IPS-NIHi11 (cell line): ENCODE measurements at places on chromosomes 11 and 22.

- DNase-seq: no peak
Measured at GRCh38 chr11:93630037-93630436, 31.4 kb upstream of the CEP295 start.

DNA sequence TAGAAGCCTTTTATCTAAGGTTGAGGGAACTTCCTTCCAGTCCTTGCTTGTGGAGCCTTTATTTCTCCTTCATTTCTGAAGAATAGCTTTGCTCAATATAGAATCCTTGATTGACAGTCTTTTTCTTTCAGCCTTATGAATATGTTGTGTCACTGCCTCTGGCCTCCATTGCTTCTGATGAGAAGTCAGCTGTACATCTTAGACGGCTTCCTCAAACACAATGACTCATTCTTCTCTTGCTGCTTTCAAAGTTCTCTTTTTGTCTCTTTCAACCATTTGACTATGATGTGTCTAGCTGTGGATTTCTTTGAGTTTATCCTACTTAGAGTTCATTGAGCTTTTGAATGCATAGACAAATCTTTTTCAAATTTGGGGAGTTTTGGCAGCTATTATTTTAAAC, 893.2 kb downstream of the BRD1 start:
- no peak for DNase-seq

DNA sequence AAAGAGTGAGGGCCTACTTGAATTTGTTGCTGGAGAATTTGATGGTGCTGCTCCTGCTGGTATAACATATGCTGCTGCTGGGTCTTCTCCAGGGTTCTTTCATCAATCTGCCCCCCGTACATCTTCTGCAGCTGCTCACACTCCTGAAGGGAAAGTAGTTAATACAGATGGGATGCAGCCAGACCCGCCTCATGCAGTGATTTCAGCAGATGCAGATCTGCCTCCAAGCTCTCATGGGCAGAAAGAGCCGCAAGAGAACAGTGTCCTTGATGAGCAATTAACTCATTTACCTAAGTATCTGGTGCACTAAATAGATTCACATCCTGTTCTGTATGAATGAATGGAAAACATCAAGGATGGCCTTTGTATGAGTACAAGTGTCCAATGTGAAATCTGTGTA, 24.8 kb upstream of the APOA1 start:
- no peak for DNase-seq

DNA sequence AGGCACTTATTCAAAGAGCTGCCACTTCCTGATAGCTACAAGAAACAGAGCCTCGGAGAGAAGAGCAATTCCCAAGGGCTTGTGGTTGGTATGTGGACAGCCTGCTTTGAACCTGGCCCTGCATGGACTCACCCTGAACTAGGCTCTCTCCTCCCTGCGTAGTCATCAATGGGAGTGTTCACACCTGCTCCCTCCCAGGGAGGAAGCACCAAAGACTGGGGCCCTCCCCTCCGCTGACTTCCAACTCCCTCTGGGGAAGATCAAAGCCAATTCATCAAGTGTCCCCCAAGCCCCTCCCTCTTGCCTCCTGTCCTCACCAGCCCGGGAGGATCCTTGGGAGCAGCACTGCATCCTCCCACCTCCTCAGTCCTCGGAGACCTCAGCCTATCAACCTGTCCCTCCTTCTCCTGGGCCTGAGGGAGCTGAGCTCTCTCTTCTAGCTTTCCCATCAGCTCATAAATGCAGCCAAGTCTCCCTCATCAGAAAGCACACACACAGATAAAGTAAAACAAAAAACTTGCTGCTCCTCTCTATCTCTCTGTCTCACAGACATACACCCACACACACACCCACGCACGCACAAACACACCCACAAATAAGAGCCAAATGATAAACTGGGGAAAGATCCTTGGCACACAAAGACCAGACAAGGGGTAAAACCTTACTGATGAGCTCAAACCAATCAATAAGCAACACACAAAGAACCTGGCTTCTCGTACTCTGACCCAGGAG, 3.3 kb downstream of the A4GALT start:
- DNase-seq: peak; percentile 59

DNA sequence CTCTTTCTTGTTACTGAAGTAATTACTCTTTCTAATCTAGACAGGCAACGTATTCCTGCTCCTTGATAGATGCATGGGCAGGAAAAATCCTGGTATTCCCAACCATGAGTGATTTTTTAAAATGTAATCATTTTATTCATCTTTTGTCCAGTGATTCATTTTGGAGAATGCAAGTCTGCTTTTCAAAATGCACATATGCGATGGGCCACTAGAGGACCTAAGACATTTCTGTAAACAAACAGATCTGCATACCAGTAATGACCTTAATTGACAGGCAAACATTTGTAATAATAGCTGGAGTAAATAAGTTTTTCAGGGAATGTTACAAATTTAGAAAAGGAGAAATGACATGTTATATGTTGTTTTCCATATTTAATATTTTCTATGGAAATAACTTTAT, 1167.6 kb downstream of the JRKL start:
- DNase-seq: no peak

- no peak for DNase-seq
Measured at GRCh38 chr11:61907282-61907681, 10.1 kb downstream of the RAB3IL1 start.

DNA sequence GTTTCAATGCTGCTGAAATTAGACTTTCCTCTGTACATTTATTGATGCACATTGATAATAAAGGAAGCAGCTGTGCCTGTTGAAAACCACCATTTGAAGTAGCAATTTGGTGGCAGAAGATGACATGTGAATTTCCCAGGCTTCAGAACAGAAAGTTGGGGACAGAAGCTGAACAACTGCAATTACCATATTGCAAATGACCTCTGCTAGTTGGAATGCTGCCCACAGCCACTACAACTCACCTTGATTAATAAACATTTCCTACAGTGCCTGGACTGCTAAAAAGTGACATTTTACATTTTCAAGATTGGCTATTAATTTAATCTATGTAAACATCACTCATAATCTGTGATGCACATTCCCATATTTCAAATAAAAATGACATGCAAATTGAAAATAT, 208.6 kb downstream of the LUZP2 start:
- no peak for DNase-seq

DNA sequence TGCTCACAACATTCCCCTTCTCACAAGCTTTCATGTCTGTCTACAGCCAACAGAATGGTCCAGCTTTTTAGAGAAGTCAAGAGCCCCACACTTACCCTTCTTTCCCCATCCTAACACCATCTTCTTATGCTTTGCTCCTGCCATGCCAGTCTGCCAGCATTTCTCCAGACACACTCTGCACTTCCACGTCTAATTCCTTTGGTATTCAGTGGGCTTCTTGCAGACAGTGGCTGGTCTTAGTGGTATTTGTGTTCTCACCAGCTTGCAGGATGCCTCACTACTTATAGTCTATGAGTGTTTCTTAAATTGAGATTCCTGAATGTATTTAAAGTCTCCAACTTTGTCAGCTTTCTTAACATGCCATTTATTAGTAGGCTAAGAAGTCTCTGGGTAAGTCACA, 154.4 kb downstream of the BBOX1 start:
- no peak for DNase-seq

- peak; percentile 43 for DNase-seq
Measured at GRCh38 chr11:24386546-24387397, 110.1 kb upstream of the LUZP2 start.

- DNase-seq: no peak
Measured at GRCh38 chr11:44515048-44515447, 50.4 kb upstream of the CD82 start.

DNA sequence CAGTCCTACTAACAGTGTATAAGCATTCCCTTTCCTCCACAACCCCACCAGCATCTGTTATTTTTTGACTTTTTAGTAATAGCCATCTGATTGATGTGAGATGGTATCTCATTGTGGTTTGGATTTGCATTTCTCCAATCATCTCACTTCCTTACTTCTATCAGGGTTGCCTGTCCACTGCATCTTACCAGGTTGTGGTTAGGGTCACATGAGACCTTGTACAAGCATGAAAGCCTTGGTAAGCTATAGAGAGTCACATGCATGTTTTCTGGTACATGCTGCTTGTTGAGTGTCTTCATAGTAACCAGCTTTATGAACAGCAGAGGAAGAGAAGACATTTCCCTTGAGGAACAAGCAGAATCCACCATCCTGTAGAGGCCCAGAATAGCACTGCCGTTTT, 102.9 kb upstream of the PAX6 start:
- DNase-seq: no peak

DNA sequence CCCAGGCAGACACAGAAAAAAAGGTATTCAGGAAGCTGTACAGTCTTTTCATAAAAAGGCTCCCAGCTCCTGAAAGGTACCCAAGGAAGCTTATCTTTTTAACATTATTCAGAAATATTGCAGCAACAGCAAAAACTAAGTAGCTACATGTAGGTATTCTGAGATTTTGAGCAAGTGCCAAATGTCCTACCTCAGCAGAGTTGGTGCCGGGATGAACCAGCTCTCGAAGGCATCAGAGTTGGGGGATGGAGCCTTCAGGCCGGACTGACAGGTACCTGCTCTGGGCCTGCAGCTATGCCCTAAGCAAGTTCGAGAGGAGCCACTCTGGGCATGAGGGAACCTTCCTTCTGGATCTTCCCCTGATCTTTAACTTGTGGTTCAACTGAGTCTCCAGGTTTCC, 77.1 kb upstream of the TTC12 start:
- DNase-seq: no peak

DNA sequence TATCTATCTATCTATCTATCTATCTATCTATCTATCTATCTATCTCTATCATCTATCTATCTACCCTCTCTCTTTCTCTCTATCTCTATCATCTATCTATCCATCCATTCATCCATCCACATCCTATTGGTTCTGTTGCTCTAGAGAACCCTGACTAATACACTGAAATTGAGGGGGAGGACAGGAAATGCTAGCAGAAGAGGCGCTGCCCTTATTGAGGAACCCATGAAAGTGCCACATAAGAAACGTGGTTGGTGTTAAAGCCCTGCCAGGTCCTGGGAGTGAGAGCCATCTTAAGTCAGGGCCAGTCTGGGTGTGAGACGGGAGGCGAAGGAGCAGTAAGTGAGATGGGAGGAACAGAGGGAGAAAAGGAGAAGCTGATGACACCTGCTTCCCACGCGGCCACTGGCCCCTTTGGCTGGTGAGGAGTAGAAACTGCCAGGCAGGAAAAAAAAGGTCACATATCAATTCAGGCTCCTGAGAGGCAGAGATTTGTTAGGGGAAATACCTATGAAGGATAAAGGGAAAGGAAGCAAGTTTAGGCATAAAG, 87.9 kb upstream of the PLET1 start:
- no peak for DNase-seq

DNA sequence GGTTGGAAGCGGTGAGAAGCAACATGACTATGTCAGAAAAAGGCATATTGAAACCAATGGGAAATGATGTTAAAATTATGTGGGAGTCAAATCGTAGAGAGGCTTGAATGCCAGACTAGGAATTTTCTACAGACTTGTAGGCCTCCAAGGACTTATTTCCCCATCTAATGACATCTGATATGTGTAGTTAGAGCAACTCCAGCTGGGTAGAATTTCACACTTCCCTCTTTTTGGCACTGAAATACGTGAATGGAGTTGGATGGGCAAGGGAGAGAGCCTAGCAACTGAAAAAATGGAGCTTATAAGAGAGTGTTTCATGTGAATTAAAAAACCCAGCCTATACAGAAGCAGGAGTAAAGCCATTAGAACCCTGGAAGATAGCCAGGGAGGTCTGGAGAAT, 304.2 kb downstream of the INSC start:
- no peak for DNase-seq

GRCh38 chr11:77322506-77322905, 21.0 kb upstream of the GDPD4 start:
- no peak for DNase-seq

DNA sequence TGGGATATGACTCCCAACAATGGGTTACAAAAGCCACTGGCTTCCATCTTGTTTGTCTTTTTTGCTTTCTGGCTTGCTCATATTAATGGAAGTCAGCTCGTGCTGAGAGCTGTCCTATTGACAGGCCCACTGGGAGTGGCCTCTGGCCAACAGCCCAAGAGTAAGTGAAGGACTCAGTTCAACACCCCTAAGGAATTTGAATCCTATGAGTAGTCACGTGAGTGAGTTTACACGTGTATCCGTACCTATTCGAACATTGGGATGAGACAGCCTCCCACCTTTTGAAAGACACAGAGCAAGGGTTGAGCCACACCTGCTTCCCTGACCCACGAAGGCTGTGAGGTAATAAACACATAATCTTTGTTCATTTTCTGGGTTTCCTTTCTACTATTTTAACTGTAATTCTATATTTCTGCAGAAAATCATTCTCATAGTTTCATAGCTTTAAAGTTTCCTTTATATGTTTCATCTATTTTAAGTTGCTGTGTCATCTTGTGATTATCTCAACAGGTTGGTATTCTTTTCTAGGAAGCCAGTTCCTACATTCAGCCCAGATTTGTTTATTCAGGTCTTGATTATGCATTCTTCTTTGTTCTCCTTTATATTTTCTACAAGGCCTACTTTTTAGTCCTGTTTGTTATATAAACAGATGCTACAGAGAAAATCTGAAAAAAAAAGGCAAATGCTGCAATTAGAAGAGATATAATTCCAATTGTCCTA, 802.3 kb downstream of the CNTN5 start:
- peak; percentile 3 for DNase-seq

GRCh38 chr11:11382858-11383532, 29.9 kb upstream of the CSNK2A3 start:
- no peak for DNase-seq
